GM12878 (cell line): ENCODE measurements at places on chromosomes 5 and 9. TPM values are rescaled to one million over a fixed set of nuclear protein-coding genes. Genes with fewer than 3 reads are reported as not detected.

OR1J2 gene
- total RNA-seq: not detected in 2 replicates

DNA sequence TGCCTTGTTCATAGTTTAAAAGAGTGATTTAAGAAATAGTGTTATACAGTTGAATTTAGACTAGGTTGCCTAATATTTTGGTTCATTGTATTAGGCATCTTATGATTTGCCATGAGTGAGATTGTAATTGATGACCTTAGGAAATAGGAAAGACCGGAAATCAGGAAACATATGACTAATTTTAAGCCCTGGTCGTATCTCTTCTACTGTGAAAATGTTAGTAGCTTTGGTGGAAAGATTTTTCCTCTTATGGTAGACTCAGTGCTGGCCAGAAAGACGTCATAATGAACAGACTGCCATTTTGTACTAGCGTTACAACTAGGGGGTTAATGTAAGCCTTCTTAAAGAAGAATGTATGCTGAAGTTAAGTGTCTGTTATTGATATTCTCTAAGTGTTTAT is 21.7 kb downstream of the SMARCA2 start:
- no peak for DNase-seq

ALDOB gene
- 0.66 and 0.82 TPM in 2 replicates for total RNA-seq

- DNase-seq: no peak
These were observed 31.6 kb downstream of the DTWD2 start for GRCh38 chr5:118956727-118957126.

DNA sequence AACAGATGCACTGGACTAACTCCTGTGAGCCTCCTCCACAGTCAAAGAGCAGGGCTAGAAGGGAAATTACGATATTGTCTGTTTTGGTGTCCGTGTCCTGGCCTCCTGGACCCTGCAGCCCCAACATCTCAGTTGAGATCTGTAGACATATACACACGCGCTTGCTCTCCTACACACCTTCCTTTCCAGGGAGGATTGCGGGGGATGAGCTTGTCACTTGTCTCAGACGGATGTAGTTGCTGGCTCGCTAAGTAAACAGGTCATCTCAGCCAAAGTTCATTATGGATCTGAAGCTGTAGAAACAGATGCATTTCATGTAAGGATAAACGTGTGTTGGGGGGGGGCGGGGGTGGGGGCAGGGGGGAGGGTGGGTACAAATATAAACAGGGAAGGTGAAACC is 549.3 kb downstream of the CCDC171 start:
- DNase-seq: no peak

GRCh38 chr5:101212942-101213514 is 309.9 kb upstream of the ST8SIA4 start:
- no peak for DNase-seq

DNA sequence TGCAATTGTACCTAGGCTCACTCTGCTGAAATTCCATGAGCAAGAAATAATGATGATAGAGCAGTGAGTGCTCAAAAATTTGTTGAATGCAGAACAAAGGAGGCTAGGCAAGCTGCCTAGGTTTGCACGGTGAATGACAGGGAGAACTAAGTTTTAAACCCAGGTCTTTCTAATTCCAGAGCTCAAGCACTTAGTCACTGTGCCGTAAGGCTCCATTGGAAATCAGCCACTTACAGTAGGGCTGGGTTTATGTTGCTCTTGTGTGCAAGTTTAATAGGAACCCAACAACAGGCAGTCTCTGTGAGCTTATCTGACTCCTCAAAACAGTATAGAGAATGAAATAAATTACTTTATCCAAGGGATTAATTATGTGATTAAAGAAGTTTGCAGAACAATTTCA is 147.0 kb downstream of the CSNK1G3 start:
- no peak for DNase-seq

SLC6A7 gene
- 0.08 TPM in 1 of 2 replicates, not detected in the other for total RNA-seq
